ENCODE measurements at places on chromosomes 4 and X. TPM values are rescaled to one million over a fixed set of nuclear protein-coding genes. Genes with fewer than 3 reads are reported as not detected.

FRAS1 gene
- not detected for total RNA-seq

H2BW2 gene
- total RNA-seq, result not detected

REPS2 gene
- total RNA-seq, result 6.2 TPM

SH2D1A gene
- 24.6 TPM for total RNA-seq

HMX1 gene
- not detected for total RNA-seq

DGAT2L6 gene
- total RNA-seq, result not detected

CENPVL2 gene
- total RNA-seq, result not detected

FAM149A gene
- total RNA-seq, result not detected

IQSEC2 gene
- total RNA-seq, result 2.9 TPM
